IPS-NIHi11 (cell line): ENCODE measurements at places on chromosomes 7 and 10.

DNA sequence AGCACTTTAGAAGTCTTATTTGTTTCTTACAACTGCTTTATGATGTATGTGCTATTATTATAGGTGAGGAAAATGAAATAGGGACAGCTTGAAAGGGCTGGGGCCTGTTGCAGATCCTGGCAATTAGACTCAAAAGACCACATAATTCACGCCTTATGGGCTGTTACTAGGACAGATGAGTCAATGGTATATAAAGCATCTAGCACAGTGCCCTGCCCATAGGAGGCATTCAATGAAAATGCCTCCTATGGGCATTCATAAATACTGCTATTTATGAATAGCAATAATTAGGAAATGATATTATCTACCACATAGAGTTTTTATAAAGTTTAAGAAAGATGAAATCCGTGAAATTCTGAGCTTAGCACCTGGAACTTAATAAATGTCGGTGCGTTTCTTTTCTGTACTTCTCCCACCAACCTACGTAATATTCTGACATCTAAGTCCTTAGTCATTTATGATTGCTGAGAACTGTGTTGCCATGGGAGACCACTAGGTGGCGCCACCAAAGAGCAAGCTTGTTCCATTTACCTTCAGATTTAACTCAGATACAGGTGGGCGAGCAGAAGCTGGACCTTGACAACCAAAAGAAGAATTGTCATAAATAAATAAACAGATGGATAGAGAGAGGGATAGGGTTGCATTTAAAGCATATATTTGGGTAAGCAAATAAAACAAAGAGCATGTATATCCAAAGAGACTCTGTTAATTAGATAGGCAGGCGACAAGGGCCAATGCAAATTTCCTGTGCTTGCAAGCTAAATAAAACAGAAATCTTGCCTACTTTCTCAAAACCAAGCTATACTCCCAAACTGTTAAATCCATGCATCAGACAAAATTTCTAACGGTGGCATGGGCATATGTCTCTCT lies 699.9 kb downstream of the INHBA start:
- DNase-seq: peak; percentile 46

DNA sequence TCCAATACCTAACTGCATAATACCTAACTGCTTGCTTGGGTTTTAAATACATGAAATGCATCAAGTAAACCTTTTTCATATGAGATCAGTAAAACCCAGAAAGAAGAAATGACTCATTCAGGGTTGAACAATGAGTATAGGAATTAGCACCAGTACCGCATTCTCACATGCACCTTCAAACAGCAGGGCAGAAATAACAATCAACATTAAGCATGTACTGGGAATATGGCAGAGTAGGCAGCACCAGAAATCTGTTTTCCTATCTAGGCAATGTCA lies 850.3 kb upstream of the SORCS1 start:
- DNase-seq: no peak

- DNase-seq: no peak
Measured at GRCh38 chr7:72538856-72539255, 126.7 kb upstream of the CALN1 start.

DNA sequence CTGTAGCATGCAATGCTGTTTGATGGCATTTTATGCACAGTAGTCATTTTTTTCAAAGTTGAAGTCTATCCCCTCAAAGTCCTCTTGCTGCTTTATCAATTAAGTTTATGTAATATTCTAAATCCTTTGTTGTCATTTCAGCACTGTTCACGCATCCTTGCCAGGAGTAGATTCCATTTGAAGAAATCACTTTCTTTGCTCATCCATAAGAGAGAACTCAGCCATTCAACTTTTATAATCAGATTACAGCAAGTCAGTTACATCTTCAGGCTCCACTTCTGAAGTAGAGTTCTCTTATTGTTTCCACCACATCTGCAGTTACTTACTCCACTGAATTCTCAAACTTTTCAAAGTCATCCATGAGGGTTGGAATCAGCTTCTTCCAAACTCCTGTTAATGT lies 32.3 kb downstream of the SDHAF3 start:
- no peak for DNase-seq

DNA sequence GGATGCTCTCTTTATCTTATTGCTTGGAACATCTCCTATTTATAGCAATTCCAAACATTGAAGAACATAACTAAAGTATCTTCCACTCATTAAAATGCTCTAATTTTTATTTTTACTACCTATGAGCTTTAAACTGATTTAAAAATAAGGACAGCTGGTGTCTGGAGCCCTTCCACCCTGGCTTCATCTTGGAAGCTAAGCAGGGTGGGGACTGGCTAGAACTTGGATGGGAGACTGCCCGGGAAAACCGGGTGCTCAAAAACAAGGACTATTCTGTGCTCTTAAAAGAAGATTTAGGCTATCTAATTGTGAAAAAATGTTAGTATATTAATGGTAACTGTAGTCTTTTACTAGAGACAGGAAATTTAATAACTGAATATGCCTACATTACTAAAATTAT lies 69.2 kb downstream of the ARMC3 start:
- DNase-seq: no peak

DNA sequence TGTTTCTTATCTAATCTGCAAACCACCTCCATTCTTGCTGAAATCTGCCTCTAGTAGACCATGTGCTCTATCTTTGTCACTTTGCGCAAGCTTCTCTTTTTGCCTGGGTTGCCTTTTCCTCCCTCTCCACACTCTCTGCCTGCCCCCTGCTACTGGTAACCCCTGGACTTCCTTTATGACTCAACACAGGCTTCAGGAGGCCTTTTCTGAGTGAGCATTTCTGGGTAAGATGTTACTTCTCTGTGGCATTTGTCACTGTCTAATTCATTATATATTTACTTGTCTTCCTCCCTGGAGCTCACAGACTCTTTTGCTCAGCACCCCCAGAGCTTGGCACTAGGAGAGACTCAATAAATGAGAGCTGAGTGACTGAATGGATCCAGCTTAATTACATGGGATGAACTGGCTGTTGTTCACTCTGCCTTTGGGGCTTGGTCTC lies 8.4 kb downstream of the GOLGA7B start:
- no peak for DNase-seq
